ENCODE measurements at places on chromosomes 3 and 15.

DNA sequence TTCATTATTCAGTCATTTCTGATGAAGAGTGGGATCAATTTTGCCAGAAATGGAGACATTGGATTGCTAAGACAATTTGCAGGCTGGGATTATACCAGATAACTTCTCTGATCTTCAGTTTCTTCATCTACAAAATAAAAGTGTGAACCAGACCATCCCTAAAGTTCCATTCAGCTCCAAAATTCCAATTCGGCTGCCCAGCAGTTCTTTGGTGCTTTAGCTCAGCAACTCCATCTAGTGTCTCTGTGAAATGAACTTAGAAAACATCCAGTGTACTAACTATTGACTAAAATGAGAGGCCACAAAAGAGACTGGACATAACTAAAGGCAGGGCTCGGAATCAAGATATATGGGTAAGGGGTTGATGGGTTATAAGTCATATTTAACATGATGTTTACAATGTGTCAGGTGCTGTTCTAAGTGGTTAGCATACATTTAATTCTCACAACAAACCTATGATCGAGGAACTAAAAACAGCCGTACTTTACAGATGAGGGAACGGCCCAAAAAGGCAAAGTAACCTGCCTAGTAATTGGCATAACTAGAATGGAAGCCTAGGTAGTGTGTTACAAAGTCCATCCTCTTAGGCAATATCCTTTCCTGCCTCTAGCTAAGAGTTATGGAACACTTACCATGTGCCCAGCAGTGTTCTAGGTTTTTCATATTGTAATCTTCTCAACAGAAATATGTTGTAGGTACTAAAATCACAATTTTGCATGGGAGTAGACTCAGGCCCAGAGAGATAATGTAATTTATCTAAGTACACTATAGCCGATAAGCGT, 17.0 kb downstream of the THAP10 start:
- no peak for DNase-seq

DNA sequence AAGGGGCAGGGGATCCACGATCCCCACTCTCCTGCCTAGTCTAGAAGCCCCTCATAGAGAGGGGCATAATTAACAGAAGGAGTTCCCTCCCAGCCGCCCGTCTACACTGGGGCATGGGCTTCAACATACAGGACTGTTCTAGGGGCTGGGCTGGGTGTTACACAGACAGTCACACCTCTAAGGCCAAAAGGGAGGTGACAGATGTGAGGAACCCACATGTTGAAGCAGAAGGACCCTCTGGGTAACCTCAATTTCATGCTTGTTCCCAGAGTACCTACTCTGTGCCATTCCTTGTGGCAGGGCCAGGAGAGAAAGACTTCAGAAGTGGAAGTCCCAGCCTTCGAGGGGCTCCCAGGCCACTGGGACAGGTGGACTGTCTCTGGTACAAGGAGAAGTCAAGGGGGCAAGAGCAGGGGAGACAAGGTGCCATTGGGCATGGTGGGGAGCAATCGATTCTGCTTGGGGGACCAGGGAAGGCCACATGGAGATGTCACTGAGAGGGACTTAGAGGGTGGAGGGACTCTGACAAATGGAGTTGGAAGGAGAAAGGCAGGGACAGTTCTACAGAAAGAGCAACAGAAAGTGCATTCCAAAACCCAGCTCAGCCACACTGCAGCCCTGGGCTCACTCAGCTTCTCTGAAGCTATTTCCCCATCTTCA, 71.3 kb downstream of the CPN2 start:
- no peak for DNase-seq

DNA sequence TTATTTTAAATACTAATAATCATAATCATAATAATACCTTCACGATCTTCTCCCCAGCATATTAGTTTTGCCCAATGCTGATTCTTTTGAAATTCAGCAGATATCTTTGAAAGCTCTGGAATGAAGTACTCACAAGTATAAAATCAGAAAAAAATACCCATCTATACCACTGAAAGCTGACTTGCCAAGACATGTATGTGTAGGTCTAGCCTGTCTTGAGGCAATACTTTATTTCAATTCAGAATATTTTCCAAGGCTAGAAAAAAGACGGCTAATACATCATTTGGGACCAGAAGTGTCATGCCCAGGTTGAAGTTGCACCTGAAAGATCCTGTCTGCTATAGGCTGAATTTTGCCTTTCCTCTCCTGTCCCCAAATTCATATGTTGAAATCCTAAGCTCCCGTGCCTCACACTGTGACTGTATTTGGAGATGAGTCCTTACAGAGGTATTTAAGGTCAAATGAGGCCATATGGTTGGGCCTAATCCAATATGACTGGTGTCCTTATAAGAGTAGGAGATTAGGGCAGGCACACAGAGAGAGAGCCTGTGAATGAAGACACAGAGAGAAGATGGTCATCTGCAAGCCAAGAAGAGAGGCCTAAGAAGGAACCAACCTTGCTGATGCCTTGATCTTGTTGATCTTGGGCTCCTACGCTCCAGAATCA, 255.9 kb upstream of the CMC1 start:
- DNase-seq, result no peak

DNA sequence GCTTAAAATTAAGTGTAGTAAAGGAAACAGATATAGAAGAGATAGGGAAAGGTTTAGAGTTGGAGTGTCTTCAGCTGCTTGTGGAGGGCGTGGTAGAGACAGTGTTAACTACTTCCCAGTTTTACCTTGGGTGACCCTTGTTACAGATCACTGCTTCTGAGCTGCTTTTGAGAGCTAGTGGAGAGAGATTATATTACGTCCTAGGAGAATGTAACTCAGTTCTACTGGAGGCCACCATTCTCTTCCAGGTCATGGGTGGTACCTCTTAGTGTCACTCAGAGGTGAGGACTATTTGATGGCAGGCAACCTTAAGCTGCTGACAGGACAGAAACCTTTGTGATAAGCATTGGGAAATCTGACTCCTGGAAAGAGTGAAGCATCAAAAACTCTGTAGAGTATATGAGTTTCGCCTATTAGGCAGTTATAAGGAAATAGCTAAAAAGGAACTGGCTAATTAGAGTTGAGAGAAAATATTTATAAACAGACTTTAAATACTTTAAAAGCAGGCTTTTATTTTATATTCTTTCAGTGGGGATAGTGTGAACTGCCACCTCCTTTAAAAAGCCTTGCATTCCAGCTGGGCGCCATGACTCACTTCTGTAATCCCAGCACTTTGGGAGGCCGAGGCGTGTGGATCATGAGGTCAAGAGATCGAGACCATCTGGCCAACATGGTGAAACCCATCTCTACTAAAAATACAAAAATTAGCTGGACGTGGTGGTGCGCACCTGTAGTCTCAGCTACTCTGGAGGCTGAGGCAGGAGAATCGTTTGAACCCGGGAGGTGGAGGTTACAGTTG, 106.5 kb downstream of the ZNF609 start:
- DNase-seq, result no peak

DNA sequence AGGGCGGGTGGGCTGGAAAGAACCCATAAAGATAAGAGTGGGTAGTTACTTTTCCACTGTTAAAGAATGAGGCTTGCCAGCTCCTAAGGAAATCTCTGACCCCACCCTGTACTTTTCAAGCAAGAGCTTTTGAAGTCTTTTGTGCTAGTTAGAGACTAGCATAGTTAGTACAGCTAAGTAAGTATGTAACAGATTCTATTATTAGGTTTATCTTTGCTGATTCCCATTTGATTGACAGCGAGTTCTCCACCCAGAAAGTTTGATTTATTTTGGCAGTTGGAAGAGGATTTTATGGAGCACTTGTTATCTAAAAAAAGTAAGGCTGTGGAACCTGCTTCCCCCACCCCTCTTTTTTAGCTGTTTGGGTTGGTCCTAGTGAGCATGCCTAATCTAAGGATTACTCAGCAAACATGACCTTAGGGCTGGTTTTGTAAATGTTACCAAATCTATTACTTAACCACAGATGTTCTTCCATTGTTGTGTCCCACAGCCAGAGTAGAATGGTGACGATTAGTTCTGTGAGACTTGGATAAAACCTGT, 57.6 kb downstream of the FNDC3B start:
- no peak for DNase-seq

DNA sequence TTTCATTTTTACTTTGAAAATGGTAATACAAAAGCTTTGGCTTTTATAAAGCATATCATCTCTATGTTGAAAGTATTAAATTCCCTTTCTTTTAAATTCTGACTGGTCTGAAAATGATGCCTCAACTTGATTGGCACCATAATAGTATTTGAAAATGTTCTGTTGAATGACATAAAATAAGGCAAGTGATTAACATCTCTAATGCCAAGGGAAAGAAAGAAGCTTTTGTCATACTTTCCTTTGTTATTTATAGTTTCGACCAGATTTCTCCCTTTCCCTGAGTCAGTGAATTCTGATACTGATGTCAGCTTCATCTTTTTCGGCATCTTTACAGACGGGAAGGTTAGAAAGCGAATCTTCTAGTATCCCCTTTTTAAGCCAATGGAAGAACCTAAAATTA, 3.4 kb upstream of the AP4E1 start:
- DNase-seq, result no peak

DNA sequence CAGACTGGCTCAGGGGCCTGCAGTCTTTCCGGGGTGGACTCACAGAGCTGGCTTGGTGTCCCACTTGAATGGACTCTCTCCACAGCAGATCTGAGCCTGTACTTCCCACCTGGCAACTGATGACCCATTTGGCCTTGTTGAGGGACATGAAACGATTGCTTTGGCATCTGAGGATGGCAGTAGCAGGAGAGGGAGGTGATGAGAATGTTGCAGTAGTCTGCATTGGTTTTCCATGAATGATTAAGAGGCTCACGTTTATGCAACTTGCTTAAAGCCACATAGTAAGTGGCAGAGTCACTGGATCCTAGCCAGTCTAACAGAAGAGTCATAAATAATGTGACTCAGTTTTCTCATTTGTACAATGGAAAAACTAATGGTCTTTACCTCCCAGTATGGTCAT, 21.9 kb downstream of the IL20RB start:
- no peak for DNase-seq

- no peak for DNase-seq
These were observed 912.6 kb downstream of the NTRK3 start for GRCh38 chr15:87343966-87344365.

DNA sequence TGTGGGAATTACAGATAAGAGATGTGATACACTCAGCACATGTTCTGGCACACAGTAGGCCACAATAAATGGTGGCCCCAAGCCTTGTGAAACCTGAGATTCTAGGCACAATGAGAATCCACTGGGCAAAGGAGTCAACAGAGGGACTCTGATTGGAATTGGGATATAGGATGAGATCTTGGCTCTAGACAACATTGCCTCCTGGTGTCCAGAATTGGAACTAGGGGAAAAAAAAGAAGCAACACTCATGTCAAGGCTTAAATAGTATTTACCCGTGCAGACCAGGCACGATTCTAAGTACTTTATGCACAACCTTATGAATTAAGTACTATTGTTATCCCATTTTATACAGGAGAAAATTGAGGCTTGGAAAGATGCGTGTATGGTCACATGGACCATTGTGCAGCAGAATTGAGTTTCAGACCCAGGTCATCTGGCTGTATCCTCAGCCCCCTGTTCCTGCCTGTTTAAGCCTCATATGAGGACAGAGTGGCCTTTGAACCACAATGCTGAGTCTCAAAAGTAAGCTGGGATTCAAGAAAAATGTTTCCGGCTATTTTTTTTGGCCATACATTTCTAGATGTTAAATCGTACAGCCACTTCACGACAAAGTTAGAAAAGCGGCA, 124.8 kb downstream of the SV2B start:
- no peak for DNase-seq

DNA sequence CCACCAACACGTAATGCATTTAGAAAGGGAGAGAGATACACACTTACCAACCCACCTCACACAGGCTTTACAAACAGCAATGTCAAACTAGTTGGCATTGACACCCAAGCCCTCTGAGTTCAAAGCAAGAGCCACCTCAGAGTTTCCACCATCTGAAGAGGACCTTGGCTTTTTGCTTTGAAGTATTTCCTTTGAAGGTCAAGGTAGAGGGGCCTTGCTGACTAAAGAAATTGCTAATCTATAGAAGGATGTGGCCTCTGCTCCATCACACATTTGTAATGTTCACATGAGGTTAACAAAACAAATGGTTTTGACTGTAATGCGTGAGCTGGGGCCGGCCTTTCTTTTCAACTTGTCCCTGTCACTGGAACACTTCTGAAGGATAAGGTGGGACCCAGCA, 117.7 kb downstream of the POLR2M start:
- no peak for DNase-seq

GRCh38 chr3:56894881-56895431, 93.2 kb upstream of the ARHGEF3 start:
- DNase-seq, result no peak

DNA sequence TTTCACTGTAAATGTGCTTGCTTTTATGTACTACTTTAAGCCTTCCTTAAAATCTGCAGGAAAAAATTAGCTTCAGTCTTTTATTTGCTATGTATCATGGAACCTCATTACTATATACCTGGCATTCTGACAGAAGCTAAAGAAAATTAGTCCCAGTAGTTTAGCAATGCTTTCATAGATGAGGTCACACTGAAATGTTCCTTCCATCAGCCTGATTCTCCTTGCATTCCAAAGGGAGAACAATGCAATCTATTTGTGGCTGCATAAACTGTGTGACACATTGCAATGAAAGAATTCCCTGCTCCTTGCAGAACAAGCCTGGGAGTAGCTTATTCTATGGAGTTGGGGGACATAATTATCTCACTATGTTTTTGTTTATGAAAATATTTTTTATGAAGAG, 691.5 kb upstream of the ARPP21 start:
- no peak for DNase-seq

DNA sequence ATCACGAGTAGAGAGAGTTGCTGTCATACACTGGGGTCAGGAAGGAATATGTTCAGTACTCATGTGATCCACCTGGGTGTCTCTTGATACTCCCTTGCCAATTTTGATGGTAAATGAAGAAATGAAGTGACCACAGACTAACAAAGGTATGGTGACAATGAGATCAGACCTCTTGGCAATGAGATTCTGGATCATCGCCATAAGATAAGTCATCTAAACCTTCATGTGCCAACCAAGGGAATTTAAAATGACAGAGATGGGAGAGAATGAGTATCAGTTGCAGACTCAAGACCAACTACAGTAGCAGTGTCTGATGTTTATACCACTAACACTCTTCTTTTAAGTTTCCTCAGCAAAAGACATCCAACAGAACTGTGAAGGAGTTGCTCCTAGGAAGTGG, 601.0 kb downstream of the MECOM start:
- DNase-seq, result no peak

DNA sequence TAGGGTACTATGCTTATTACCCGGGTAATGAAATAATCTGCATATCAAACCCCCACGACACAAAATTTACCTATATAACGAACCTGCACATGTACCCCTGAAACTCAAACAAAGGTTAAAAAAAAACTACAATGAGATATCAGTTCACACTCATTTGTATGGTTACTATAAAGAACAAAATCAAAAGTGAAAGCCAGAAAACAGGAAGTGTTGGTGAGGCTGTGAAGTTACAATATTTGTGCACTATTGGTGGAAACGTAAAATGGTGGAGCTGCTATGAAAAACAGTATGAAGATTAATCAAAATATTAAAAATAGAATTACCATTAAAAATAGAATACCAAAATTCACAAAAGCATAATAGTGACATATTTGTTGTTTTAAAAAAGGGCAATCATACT, 128.9 kb downstream of the ZIC1 start:
- no peak for DNase-seq
